ENCODE measurements at places on chromosomes 5 and 9. TPM values are rescaled to one million over a fixed set of nuclear protein-coding genes. Genes with fewer than 3 reads are reported as not detected.

The FBXW5 gene
- 63.9 TPM for total RNA-seq

The GPR150 gene
- 0.23 TPM for total RNA-seq

The GFI1B gene
- total RNA-seq: 0.23 TPM

The FBXO38 gene
- total RNA-seq: 68.3 TPM

The SPINK13 gene
- not detected for total RNA-seq

The PCDHA3 gene
- total RNA-seq: 20.1 TPM

The DIMT1 gene
- total RNA-seq: 15.2 TPM

The ESM1 gene
- 2.3 TPM for total RNA-seq

The ADRB2 gene
- total RNA-seq: 2.1 TPM

The TEX48 gene
- total RNA-seq: not detected

The PARP8 gene
- total RNA-seq: 56.3 TPM

The SLC25A2 gene
- total RNA-seq: 0.23 TPM

The OR13C2 gene
- 0.92 TPM for total RNA-seq

Data from diencephalon (tissue), 1 donor.